Retina (tissue), 1 donor: ENCODE measurements at places on chromosomes 12 and 14.
A peak's percentile ranks its signal among the peaks of the same experiment; 100 is the strongest.

- no peak for DNase-seq
Observed at GRCh38 chr14:102911991-102912761, 10.3 kb upstream of the AMN start.

DNA sequence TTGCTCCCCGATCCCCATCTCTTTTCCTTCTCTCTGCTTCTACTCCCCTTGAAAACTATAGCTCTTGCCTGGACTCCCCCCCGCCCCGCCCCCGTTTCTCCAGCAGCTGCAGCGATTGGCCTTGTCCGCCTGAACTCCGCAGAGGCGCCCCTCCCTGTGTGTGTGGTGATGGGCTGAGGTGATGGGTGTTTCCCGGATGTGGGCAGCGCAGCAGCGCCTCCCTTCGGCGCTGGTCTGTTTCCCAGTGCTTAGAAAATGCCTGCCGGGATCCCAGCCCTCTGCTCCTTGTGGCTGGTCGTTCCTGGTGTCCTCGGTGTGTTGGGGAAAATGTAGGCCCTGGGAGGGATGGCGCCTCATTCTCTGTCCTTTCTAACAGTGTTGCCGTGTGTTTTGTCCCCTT lies 43.3 kb downstream of the GALNT8 start:
- peak; percentile 35 for DNase-seq

- no peak for DNase-seq
Observed at GRCh38 chr14:51491776-51492175, 159.9 kb upstream of the FRMD6 start.

GRCh38 chr14:91288876-91289275 lies 44.4 kb upstream of the GPR68 start:
- no peak for DNase-seq

GRCh38 chr12:26786491-26786864 lies 46.5 kb downstream of the ITPR2 start:
- no peak for DNase-seq

GRCh38 chr14:32584079-32584478 lies 255.0 kb downstream of the AKAP6 start:
- DNase-seq: no peak

DNA sequence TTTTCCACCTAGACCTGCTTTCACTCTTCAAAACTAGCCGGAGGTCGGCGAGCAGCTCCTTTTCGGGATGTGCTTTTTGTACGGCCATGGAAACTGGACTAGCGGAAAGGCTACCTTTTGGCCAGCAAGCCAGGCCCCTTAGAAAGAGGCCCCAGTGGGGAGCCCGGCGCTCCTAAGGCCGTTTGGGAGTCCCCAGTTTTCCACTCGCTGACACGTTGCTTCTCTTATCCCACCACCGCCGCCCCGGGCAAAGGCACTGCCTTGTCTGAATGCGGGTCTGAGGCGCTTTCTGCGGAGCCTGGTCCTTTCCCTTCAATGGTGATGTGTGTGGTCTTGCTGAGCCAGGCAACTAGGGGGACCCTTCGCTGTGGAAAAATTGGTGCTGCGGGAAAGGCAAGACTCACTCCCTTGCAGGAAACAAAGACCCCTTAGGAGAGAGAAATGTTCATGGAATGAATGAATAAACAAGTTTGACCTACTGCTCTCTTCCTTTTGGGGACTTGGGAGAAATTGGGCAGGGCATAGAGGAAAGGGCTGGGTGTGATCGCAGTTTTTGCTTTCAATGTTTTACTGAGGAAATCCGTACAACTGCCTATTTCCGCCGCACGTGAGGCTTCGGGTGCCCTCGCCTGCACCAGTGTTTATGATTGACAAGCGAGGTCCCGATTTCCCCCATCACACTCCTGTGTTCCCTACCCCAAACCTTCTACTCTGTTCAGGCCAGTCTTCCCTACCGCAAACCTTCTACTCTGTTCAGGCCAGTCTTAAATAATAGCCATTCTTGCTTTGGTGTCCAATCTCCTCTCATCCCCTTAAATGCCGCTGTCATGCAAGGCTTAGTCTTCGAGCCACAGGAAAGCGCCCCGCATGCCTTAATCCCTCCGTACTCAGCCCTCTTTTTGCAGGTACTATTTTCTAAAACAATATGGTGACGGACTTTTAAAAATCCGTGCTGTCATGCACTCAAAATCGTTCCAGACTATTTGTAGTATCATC lies 1.0 kb upstream of the SLC38A2 start:
- peak; percentile 88 for DNase-seq

DNA sequence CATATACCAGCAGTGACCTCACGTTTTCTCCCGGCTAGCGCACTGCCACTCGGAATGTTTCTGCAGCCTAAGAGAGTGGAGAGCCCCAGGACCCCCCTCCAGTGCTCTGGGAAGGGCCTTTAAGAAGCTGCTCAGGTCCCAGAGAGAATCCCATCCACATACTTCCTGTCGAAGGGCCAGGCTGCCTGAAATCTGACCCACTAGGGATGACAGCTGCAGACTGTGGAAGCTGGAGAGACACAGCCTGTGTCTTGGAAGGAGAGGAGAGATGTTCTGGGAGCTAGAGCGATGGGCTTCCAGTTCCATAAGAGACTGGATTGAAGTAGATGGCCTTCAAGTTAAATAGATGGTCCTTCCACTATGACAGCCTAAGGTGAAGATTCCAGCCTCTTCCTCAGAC lies 54.4 kb downstream of the IQSEC3 start:
- no peak for DNase-seq

- DNase-seq: no peak
Observed at GRCh38 chr12:12626471-12626870, 14.8 kb downstream of the CREBL2 start.

DNA sequence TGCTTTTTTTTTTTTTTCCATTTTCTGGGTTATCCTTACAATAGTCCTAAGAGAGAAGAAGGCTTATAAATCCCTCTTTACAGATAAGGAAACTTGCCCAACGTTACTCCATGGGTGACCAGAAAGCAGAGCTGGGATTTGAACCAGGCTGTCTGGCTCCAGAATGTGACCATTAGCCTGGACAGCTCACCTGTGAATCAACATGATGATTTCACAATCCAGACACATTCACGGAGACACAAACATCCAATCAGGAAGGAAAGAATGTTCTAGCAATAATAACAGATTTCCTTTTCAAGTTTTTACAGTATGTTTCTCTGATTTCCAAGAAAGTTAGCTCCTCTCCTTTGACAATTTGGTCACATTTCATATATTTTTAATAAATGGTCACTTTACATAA lies 118.3 kb downstream of the GALC start:
- no peak for DNase-seq

DNA sequence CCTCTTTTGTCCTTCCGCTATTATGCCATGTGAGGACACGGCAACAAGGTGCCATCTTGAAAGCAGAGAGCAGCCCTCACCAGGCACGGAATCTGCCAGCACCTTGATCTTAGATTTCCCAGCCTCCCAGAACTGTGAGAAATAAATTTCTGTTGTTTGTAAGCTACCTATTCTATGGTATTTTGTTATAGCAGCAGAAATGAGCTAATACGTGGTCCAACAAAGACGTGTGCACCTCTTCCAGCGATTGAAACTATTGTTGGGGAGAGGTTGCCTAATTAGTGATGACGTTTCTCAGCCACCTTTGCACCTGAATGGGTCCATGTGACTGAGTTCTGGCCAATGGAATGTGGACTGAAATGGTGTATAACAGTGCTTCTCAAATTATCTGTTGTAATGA lies 2.3 kb upstream of the SNAPC1 start:
- no peak for DNase-seq

DNA sequence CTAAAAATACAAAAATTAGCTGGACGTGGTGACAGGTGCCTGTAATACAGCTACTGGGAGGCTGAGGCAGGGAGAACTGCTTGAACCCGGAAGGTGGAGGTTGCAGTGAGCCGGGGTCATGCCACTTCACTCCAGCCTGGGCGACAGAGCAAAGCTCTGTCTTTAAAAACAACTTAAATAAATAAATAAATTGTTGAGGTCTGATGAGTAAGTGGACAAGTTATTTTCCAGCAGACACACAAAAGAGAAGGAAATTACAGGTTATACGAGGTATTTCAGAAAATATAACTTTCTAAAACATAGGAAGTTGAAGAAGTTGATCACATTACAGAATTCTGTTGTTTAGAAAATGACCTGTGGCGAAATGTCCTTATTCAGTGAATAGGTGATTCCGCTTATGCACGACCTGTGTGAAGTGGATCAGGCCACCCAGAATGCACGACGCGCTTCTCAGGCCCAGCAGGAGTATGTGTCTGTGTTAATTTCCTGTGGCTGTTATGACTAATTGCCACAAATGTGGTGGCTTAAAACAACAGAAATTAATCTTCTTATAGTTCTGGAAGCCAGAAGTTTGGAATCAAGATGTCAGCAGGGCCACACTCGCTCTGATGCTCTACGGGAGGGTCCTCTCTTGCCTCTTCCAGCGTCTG lies 38.1 kb downstream of the P2RX7 start:
- no peak for DNase-seq

DNA sequence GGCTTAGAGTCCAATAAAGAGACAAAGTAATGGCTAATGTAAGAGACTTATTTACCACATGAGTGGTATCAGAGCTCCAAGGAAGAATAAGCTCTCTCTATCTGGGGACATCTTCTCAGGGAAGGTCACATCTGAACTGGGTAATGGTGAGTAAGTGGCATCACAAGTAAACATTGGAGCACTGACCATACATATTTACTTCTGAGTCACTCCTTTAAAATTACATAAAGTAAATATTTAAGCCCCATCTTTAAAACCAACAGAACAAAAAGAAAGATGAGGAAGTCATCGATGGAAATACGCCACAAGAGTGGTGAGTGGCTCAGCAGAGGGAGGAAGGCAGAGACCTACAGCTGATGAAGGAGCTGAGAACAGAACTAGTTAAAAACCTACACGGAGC lies 159.9 kb downstream of the DUSP6 start:
- DNase-seq: no peak

DNA sequence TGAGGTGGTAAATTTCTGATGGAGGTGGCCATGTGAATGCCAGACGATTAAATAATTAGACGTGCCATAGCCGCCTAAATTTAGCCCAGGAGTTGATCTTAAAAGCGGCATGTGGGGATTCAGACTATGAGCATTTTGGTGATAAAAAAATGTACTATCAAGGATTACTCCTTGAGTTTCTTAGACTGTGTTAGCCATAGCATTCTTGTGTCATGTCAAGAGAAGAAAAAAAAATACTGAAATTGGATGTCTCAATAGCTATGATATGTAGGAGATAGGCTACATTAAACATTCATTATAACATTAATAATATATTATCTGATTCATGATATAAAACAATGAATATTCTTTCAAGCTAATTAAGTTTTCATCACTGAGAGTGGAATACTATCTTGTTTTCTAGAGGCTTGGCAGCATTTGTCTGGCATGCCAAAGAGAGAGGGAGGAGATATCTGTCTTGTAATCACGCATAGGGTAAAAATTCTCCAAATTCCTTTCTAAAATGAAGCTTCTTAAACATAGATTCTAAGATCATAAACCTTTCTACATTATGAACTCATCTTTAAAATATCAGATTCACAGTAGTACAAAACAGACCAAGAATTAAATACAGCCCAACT lies 727.0 kb downstream of the C12orf50 start:
- no peak for DNase-seq

DNA sequence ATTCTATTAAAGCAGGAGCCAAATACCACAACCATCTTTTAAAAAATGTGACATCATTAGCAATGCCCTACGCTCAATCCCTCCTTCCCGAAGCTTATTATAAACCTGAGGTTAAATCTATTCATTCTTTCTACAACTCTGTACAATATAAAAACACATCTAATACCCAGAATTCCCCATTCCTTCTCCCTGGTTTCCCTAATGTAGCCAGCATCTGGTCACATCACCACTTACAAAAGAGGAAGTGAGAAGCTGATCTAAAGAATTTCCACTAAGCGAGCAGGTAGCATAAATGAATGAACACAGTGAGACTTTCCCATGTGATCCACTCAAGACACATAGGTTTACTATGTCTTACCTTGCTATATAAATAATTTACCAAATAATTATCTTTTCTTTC lies 90.4 kb downstream of the LRP6 start:
- DNase-seq: no peak

DNA sequence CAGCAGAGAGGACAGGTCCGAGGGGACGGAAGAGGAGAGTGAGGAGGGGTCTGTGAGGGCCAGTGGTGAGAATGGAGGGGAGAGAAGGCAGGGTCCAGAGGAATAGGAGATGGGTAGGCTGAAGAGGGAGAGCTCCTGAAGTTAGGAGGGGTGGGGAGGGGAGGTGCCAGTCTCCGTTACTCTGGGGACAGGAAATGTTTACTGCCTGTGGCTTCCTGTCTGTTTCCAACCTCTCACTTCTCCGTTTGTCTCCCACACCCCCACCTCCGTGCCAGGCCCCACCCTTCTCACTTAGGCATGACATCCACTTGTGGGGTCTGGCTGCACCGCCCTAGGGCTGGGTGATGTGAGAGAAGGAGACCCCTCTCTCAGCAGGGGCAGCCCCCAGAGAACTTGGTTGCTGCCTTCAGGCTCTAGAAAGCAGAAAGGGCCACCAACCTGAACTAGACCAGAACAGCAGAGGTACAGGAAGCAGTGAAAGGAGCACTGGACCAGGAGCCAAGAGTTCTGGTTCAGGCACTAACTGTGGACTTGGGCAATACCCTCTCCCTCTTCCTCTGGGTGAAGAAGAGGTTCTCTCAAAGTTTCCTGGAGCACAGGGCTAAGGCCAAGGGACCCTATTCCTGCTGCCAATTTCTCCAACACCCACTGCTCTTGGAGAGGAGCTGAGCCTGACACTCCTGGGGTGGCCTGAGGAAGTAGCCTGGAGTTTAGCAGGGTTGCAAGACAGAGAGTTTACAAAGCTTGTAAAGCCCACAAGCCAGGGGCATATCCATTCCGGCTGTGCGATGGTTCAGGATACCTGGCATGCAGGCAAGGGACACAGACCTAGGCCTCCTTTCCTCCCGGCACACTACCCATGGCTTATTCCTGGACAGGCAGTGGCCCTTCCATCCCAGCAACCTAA lies 5.5 kb downstream of the ITGA5 start:
- no peak for DNase-seq

DNA sequence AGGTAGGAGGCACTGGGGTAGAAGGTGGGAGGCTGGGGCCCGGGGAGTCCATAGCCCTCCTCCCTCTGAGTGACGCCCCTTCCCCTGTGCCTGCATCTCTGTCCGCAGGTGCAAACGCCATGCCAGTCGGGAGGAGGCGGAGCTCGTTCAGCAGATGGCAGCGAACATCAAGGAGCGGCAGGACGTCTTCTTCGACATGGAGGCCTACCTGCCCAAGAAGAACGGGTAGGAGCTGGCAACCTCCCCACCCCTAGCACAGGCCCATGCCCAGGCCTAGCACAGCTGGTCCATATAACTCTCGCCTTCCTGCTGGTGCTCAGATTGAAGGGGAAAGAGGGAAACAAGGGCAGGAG lies 35.6 kb downstream of the TMEM120B start:
- peak; percentile 30 for DNase-seq

- no peak for DNase-seq
Observed at GRCh38 chr12:49693931-49694444, 13.2 kb downstream of the FMNL3 start.
